Calu3 (cell line): ENCODE measurements at places on chromosomes 3 and 15.

- peak; percentile 62 for DNase-seq
Observed at GRCh38 chr15:83207660-83208366, at the start of gene HDGFL3. Gene HDGFL3, minus strand, starts transcription at chr15:83207823. Its CDS starts 409 bp downstream, at chr15:83207414.

DNA sequence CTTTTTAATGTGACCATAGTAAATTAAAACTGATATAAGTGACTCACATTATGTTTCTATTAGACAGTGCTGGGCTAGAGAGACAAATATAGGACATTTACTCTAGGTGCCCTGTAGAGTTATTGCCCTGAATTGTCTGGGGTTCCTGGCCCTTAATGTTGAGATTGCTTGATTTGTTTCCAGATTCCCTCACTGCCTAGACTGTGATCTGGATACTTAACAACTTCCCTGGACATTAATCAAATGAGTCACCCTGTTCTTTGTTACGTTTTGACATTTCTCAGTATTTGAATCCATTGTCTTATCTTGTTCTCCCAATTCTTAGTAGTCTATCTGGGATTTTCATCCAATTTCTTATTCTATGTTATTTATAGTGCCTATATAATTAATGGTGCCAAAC, 65.8 kb downstream of the DTWD1 start:
- DNase-seq, result no peak

GRCh38 chr3:23867400-23867799, 49.4 kb downstream of the NKIRAS1 start:
- no peak for DNase-seq

GRCh38 chr15:100017140-100017539, 283.9 kb upstream of the LYSMD4 start:
- DNase-seq, result no peak

GRCh38 chr3:124588036-124588435, 142.2 kb upstream of the UMPS start:
- no peak for DNase-seq

DNA sequence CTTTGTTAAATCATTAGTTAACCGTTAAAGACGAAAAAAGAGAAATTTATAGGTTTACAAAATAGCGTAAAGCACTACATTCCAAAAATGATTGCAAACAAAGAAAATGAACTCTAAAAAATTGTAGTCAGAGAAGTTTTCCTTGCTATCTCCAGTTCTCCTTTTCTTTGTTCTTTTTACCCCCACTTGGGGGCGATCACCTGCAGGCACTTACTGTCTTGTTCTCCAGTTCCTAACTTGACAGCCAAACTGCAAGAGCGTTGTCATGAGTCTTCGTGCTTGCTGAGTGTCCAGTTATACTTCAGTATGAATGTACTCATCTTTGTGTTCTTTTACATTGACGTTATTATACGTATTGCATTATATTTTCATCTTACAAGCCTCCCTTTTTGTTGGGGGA, 54.5 kb downstream of the CHD2 start:
- peak; percentile 37 for DNase-seq
